ENCODE measurements at places on chromosomes 2 and 18.

- no peak for DNase-seq
- H3K27ac ChIP-seq: no peak overlapping the region
- no peaks in the 10 kb centered on the region for H3K27me3 ChIP-seq
- no peaks in the 10 kb centered on the region for H3K36me3 ChIP-seq
- H3K4me1 ChIP-seq: peaks cover 4% of the 10 kb centered on the region
Measured at GRCh38 chr2:208013285-208014178, 11.8 kb downstream of the PLEKHM3 start.

- no peaks in the 10 kb centered on the region for H3K4me1 ChIP-seq
- no peak overlapping the region for H3K27ac ChIP-seq
- peaks cover 2% of the 10 kb centered on the region for H3K27me3 ChIP-seq
Measured at GRCh38 chr18:45783097-45784075, 42.1 kb upstream of the SIGLEC15 start.

DNA sequence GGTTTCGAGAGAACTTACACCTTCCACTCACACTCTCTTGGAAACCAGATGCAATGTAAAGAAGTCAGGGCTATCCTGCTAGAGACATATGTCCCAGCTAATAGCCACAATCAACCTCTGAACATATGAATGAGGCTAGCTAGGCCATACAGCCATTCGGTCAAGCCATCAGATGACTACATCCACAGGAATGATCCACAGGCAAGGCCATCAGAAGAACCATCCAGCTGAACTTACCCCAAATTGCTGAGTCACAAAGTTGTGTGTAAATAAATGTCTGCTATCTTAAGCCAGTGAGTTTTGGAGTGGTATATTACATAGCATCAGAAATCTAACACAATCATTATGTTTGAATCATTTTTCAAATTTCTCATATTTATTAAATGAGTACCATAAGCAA lies 5.2 kb upstream of the SPAST start:
- H3K27me3 ChIP-seq: no peaks in the 10 kb centered on the region
- DNase-seq: no peak
- peaks cover 6% of the 10 kb centered on the region for H3K4me1 ChIP-seq
- H3K4me3 ChIP-seq: no peak overlapping the region

- no peak overlapping the region for H3K4me3 ChIP-seq
- H3K27ac ChIP-seq: no peak overlapping the region
- no peaks in the 10 kb centered on the region for H3K4me1 ChIP-seq
Measured at GRCh38 chr2:59462422-59463197, 1090.8 kb downstream of the BCL11A start.

DNA sequence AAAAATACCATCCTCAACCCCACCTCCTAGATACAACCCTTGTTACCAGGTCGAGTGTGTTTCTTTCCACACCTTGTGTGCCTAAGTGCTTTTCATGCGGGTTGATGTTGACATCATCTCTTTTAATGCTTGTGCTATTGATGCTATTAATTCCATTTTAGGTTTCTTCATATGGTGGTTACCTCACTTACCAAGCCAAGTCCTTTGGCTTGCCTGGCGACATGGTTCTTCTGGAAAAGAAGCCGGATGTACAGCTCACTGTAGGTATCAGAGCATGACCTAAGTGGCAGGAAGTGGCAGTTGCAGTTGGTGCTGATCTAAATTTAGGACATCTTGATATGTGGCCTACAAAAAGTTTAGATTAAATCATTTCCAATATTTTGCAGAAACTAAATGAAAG lies 149.9 kb upstream of the TTC39C start:
- no peaks in the 10 kb centered on the region for H3K36me3 ChIP-seq
- no peaks in the 10 kb centered on the region for H3K4me1 ChIP-seq
- H3K27ac ChIP-seq: no peak overlapping the region
- DNase-seq: no peak
- no peak overlapping the region for H3K4me3 ChIP-seq

GRCh38 chr2:97651114-97651513 lies 5.3 kb downstream of the COX5B start:
- no peak overlapping the region for H3K4me3 ChIP-seq
- DNase-seq: no peak
- peaks cover 7% of the 10 kb centered on the region for H3K4me1 ChIP-seq
- peaks cover 13% of the 10 kb centered on the region for H3K36me3 ChIP-seq
- H3K27ac ChIP-seq: no peak overlapping the region
- H3K27me3 ChIP-seq: no peaks in the 10 kb centered on the region

All from psoas muscle (tissue), 8 donors.